Natural killer cell (primary cell): ENCODE measurements at places on chromosomes 12 and 14. TPM values are rescaled to one million over a fixed set of nuclear protein-coding genes. Genes with fewer than 3 reads are reported as not detected.

- no peak for DNase-seq
Observed at GRCh38 chr12:8146442-8146771, 10.4 kb upstream of the ZNF705A start.

- DNase-seq: no peak
Observed at GRCh38 chr12:59403259-59403932, 192.4 kb upstream of the SLC16A7 start.

DNA sequence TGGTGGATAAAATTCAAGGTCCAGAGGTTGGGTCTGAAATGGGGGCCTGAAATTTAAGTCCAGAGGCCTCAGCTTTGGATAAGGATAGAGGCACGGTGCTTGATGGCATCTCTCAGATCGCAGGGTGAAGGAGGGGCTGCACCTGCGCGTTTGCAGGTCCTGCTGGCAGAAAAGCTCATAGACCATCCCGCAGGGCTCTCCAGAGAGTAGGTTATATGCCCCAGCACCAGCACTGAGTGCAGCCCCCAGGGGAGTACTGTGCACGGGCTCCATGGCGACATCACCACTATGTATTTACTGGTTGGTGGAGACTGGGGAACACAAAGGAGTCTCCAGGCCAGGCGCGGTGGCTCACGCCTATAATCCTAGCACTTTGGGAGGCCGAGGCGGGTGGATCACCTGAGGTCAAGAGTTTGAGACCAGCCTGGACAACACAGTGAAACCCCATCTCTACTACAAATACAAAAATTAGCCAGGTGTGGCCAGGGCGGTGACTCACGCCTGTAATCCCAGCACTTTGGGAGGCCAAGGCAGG is 4.3 kb upstream of the CD63 start:
- no peak for DNase-seq

DNA sequence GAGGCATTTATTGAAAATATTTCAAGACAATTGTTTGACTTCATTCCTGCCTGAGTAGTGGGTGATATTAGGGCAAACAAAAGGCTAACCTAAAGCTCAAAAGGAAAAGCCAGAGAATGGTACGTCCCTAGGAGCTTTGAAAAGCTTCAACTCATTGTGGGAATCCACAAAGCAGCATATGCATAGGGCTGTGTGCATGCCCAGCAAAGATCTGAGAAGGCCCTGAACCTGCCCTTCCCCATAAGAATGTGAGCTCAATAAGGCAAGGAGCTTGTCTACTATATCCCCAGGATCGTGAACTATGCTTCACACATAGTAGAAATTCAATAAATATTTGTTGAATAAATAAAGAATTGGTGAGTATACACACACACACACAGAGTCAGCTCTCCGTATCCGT is 19.1 kb upstream of the RAD52 start:
- no peak for DNase-seq

DNA sequence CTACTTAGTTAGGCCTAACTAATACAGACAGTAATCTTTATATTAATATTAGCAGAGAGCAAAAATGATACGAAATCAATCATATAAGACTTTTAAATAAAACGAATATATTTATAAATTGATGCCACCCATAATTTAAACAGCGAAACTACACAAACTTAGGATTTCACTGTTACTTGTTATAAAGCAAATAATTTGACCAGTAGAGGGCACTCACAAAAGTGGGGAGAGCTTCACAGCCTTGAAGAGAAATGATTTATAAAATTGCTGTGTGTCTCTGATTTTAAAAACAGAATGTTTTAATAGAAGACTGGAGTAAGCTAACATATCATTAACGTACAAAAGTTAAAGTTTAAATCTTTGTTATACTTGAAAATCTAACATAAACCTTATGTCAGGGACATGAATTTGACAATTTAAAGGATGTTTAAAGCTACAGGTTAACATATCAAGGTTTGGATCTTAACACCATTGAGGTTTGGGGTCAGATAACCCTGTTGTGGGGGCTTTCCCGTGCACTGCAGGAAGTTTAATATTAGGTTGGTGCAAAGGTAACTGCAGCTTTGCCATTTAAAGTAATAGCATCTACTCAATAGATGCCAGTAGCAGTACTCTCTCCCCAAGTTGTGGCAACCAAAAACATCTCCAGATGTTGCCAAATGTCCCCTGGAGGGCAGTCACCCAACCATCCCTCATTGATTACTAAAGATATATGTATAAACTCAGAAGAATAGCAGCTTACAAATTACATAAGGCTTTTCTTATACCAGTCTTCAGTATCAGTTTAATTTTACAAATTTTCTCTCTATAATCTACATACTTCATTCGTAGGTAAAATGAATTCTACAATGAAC is 9.3 kb downstream of the KRAS start:
- DNase-seq: no peak

- no peak for DNase-seq
Observed at GRCh38 chr12:3320881-3321509, 170.0 kb upstream of the PRMT8 start.

- no peak for DNase-seq
Observed at GRCh38 chr12:11584221-11584855, 65.1 kb upstream of the ETV6 start.

- DNase-seq: no peak
Observed at GRCh38 chr14:96100161-96101064, 61.3 kb downstream of the C14orf132 start.

DNA sequence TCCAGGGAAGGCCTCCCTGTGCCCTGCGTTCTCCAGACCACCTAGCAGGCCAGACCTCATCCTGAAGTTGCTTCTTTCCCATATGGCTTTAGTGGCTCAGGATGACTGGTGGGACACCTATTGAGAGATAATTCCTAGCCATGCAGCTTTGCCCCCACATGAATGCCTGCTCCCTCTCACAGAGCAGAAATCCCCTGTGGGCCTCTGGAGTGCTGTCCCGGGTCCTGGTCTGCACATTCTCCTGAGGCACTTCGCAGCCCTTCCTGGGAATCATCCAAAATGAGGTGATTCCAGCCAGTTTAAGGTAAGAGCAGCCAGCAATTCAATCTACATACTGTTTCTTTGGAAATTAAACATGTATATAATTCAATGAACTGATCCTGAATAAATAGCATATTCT is 135.9 kb downstream of the GPR65 start:
- no peak for DNase-seq

DNA sequence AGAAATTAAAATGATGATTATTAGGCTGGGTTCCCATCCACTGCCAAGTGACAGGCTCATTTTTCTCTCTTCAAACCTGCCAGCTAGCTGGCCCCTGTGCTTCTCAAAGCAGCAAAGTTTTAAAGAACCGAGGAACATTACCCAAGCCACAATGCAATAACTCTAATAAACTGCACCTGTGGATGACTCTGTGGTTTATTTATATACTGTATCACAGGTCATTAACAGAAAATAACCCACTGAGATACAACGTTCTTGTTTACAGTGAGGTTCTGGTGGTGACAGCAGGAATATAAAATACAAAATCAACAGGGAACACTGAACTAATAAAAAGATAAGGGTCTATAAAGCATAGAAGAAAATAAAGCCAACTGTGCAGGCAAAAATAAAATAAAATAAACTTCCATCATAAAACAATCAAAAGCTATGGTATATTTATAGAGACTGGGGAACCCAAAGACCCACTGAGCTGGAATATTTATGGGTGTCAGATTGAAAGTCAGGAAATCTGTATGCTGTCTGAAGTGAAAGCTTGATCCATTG is 472.9 kb downstream of the NOVA1 start:
- no peak for DNase-seq

GRCh38 chr12:992647-993046 is 1.6 kb downstream of the ERC1 start:
- no peak for DNase-seq

GRCh38 chr12:25670076-25671055 is 117.3 kb upstream of the LMNTD1 start:
- DNase-seq: no peak

Gene ABCD2
- 0.35 TPM for total RNA-seq

Gene CFAP54
- 1.5 TPM for total RNA-seq

Gene MLH3
- 15.5 TPM for total RNA-seq

Gene C14orf39
- total RNA-seq: not detected
